ENCODE measurements at places on chromosomes 6 and 20.

DNA sequence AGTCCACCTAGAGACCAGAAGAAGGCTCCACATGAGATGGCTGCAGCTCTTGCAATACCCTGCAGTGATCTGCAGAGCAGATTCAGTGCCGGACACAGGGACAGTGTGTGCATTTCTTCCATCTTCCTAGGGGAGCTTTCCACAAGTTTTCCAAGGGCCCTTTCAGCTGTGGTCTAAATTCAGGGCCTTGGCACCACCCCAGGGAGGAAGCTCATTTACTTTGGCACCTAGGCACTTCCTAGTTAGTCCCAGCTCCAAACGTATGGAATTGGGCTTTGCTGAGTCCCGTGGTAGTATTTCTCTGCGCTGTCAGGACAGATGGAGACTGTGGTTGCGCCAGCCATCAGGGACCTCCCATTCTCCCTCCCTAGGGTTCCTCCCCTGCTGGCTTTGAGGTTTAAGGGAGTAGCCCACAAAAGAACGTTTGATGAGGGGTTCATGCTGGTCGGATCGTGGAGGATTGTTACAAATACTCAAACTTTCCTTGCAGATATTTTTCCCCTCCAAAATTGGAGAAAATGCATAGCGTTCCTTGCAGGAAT lies 182.3 kb upstream of the UST start:
- no peak for DNase-seq

- no peak for DNase-seq
Observed at GRCh38 chr6:118584911-118585310, 36.8 kb downstream of the PLN start.

DNA sequence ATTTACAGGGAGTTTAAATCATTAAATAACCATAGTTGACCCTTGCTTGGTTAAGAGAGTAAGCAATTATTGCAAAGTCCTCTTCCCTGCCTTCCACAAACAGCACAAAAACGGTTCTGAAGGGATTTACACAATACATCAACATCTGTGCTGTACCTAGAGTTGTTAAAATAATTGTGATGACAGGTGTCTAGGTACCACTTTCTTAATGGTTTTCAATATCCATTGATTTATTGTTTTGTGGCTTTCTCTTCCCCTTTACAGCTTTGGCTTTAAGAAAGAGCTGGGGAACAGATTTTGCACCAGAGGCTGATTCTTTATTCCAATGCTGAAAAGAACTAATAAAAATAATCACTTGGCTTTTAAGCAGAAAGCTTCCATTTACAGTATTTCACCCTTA lies 598 bp upstream of the SOX4 start:
- no peak for DNase-seq

DNA sequence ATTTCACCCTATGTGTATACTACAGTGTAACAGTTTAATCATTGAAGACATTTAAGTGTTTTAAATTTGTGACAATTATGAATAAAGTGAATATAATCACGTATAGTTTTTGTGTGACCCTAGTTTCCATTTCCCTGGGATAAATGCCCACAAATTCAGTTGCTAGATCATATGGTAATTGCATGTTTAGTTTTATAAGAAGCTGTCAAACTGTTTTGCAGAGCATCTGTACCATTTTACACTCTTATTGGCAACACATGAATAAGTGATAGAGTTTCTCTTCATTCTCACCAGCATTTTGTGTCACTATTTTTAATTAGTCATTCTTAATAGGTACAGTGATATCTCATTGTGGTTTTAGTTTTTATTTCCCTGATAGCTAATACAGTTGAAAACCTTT lies 7.3 kb downstream of the VTA1 start:
- no peak for DNase-seq

DNA sequence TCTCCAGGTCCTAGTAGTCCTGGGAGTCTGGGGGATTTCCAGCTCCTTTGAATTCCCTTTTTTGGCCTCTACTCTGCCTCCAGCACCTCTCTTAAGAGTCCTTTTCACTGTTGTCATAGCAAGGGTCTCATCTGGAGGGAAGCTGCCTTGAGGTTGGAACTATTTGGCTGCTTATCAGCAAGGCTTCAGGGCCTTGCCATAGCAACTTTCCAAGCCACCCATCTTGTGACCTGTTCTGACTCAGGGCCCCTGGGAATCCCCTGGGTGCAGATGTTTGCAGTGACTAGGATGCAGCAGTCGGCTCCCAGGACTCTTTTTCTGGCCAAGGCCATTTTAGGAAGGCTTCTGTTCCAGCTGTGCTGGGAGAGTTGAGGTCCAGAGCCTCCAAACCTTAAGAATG lies 12.4 kb downstream of the PKIG start:
- DNase-seq: peak; percentile 42

DNA sequence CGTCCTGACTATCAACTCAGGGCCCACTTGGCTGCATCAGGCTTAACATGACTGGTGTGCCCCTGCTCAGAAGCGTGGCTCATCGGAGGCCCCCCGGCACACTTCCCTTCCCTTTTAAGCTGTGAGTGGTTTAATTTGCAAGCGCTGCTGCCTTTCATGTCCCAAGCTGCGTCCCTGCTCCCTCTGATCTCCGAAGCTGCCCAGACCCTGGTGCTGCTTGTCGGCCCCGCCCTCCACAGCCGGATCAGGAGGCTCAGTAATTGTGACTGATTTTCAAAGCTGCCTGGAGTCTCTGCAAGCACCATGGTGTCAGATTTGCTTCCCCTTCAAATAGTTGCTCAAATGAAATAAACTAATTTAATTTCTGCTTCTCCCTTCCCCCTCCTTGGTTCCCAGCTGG lies 71.1 kb downstream of the CDH22 start:
- no peak for DNase-seq

DNA sequence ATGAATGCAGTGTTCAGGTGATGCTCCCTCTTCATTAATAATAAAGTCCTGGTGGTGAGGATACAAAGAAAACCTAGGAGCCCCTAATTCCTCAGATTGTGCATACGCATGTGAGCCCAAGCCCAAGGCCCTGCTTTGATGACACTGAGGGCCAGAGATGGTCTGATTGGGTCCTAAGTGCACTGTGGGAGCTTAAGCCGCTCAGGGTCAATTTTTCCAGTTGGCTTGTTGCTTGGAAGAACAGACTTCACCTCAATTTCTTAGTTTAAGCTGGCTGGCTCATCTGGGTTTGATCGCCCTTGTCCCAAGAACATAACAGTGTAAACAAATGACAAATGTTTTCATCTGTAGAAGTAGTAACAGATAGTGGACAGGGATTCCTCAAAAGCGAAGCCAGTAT lies 41.4 kb downstream of the INSM1 start:
- DNase-seq: no peak

GRCh38 chr6:132964101-132964867 lies 149.9 kb downstream of the RPS12 start:
- peak; percentile 80 for DNase-seq

GRCh38 chr20:57008217-57008616 lies 258.2 kb downstream of the BMP7 start:
- no peak for DNase-seq

GRCh38 chr6:19587238-19587942 lies 249.8 kb upstream of the ID4 start:
- DNase-seq: no peak

DNA sequence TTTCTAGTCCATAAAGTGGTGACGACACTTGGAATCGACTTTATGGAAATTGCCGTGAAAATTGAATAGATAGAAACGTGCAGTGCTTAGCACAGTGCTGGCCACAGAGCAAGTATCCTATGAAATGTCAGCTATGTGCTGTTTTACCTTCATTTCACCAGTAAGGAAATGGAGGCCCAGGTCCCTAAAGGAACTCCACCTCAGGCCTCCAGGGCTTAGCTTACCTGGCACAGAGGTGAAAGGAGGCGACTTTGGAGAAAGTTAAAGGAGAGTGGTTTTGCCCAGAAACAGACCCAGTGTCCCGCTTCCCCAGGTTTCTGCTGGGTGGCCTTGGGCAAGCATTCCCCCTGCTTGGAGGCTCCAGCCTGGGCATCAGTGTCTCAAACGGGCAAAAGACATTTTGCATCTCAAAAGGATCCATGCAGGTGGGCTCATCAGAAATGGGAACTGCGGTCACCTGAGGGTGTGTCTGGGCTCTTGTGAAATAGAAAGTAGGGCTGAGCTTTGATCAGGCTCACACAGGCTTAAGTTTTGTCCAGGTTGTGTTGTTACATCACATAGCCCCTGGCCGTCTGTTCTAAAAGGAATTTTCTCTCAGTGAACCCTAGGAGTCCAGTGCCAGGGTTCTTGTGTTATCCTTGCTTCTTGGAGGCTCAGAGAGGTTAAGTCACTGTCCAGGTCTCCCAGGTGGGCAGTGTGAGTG lies 6.8 kb upstream of the TULP1 start:
- DNase-seq: no peak

DNA sequence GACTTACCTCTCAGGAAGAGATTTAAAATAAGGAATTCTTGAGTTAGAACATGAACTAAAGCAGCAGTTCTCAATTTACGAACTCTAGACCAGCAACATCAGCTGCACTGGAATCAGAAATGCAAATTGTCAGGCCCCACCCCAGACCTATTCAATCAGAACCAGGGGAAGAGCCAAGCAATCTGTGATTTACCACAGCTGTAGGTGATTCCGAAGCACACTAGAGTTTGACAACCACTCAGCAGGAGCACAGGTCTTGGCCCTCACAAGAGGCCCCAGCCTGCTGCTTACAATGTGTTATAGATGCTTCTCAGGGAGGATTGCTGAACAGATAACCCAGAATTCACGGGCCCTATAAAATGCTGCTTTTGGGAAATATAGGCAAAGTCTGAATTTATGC lies 279.2 kb downstream of the PTPRK start:
- DNase-seq: no peak

DNA sequence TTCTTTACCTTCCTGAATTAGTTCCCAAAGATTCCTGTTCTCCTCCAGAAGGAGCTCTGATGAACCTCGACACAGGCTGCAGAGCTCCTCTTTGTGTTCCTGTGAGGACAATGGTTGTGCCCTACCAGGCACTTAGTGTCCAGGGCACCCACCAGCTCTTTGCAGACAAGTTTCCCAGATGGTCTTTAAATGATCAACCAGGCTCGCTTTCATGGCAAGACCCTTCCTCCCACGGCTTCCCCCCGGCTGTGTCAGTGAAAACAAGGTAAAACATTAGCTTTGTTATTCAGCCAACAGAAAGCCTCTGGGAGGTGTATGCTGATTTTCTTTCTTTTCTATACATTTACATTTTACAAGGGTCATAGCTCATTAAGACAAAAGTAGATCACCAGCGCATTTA lies 32.3 kb upstream of the CNKSR3 start:
- DNase-seq: no peak

GRCh38 chr6:79441192-79441591 lies 96.0 kb downstream of the LCA5 start:
- peak; percentile 48 for DNase-seq

- DNase-seq: no peak
Observed at GRCh38 chr6:33199687-33200218, 712 bp downstream of the RXRB start.

- no peak for DNase-seq
Observed at GRCh38 chr6:51209651-51210050, 391.0 kb downstream of the TFAP2B start.

DNA sequence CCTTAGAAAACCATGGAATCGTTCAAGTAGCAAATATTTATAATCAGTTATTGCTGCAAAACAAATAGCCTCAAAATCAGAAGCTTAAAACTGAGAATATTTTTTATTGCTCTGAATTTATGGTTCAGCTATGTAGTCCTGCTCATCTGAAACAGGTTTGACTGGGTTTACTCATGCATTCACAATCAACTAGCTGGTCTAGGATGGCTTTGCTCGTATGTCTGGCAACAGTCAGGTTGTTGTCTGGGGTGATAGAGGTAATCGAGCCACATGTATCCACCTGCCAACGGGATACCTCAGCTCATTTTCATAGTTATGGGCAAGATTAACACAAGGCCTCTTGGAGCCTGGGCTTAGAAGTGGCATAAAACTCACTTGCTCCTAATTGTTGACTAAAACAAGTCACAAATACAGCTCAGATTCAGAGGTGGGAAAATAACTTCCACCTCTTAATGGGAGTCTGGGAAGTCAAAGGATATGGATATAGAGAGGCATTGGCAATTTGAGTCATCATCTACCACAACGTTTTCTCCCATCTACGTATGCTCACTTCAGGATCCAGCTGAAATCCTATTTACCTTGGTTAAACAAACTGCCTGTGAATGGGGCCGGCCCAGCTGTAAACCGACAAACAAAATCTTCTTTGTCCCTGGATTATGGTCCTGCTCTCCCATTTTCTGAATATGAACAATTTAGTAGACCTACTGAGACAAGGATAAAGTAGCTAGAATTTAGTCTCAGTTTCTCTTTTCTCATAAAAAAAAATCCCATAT lies 54.5 kb upstream of the TENT5A start:
- no peak for DNase-seq

DNA sequence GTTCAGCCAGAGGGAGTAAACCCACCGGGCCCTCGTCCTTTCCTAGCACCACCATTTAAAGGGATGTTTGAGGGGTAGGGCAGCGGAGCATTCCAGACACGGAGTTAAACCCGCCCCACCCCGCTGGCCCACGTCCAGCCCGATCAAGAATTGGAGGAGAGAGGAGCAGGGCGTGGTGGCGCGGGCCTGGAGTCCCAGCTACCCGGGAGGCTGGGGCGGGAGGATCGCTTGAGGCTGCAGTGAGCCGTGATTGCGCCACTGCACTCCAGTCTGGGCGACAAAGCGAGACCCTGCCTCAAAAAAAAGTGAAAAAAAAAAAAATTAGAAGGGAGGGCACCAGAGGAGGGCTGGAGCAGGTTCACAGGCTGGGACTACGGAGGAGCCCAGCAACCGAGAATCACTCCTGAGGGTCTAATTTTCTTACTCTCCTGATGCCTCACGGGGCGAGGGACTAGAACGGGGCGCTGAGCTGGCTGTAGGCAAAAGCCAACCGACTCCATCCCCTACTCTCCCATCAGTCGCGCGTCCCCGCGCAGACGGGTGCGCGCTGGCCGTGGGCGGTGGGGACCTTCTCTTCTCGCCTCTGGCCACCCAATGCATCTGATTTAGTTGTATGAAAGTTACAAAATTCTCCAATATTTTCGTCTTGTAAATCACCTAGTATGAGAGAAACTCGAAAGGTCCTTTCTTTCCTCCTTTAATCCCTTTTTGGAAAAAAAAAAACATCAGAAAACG lies 6.1 kb upstream of the HSPA1B start:
- DNase-seq: peak; percentile 43

DNA sequence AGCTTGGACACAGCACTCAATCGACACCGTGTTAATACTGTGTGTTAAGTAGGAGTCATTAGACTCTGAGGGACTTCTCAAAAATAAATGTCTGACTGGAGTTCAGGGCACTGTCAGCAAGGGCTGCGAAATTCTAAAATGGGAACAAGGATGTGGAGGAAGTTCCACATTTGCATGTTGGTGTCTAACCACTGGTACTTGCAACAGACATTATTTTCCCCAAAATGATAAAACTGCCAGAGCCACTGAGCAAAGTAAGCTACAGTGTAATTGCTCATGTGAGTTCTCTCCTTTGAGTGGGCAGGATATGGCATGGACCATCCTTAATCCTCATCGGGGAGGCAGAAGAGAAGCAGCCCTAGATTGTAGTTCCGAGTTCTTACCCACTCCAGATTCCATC lies 215.9 kb downstream of the SLC24A3 start:
- no peak for DNase-seq

- no peak for DNase-seq
Observed at GRCh38 chr6:165045631-165046030, 263.8 kb downstream of the C6orf118 start.

- no peak for DNase-seq
Observed at GRCh38 chr6:124148236-124148957, 344.7 kb downstream of the NKAIN2 start.

GRCh38 chr20:47202733-47203667 lies 153.5 kb downstream of the ZMYND8 start:
- DNase-seq: no peak

- DNase-seq: no peak
Observed at GRCh38 chr6:15090145-15090579, 155.7 kb upstream of the JARID2 start.

All from dermis microvascular lymphatic vessel endothelial cell (primary cell).